Activated T-cell treated with anti-CD3 and anti-CD28 coated beads for 4 hours (primary cell): ENCODE measurements at places on chromosomes 3 and 15.

GRCh38 chr3:50154840-50155490, at the start of gene SEMA3F:
SEMA3F (plus strand) TSS chr3:50155324; CDS start chr3:50159623, 4,299 bp downstream.
- peak; percentile 58 for DNase-seq

DNA sequence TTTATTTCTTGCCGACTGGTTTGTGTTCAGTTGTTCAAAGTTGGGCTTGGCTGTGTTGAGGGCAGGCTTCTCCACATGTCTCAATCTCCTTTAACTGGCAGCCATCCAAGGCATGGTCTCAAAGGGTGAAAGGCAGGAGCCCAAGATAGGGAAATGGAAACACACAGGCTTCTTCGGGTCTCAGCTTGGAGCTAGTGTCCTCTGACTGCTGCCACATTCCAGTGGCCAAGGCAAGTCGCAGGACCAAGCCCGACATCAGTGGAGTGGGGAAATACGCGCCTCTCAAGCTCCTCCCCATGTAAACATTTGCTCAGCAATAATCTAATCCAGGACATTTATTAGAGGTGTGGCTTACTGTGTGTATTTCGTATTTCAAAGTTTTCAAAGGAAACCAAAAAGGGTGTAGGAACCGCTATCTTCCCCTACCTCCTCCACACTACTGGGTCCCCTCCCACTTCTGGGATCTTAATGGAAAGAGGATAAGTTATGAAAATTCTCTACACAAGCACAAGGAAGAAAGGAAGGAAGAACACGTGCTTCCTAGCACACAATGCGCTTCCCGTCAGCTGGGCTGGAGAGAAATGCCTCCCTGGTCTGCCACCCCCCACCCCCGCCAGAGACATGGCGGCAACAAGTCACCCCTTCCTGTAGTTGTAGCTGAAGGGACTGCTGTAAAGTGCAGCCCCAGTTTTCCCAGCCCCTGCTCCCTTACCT, 181.7 kb downstream of the FAM43A start:
- DNase-seq = no peak

- DNase-seq = no peak
These were observed 6.1 kb downstream of the IQCF5 start for GRCh38 chr3:51869304-51869703.

DNA sequence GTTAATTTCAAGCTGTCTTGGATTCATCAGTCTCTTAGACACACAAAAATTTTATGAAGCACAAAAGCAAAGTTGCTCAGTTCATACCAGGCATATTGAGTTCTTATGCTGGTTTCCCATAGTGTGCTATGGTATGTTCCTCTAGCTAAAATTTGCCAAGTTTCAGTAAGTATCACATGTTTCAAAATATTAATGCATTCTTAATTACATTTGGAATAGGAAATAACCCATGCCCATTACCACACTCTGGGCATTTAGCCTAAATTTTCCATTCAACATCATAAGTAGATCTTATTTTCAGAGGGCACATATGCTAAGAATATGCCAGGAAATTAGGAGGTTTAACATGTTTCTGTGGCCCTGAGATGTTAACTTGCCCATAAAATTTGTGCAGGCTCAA, 289.9 kb downstream of the SHOX2 start:
- DNase-seq = no peak

- no peak for DNase-seq
These were observed 975.6 kb downstream of the GBE1 start for GRCh38 chr3:80785875-80786274.

DNA sequence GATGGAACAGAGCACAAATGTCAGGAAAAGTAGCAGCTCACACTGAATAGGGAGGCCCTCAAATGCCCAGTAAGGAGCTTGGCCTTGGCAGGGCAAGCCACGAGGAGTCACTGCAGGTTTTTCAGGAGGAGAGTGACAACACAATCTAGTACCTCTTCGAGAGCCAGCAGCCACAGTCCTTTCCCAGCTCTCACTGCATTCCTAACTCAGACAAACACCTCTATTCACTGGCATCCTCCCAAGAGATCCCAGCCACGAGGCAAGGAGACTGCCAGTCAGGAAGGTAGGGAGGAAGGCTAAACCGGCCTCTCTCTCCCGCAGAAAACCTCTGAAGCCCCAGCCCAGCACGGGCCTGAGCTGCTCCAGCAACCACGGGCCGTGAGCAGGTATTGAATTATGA, 146.0 kb upstream of the SMAD3 start:
- no peak for DNase-seq
